ENCODE measurements at places on chromosomes 2 and 18.
A peak's percentile ranks its signal among the peaks of the same experiment; 100 is the strongest.

DNA sequence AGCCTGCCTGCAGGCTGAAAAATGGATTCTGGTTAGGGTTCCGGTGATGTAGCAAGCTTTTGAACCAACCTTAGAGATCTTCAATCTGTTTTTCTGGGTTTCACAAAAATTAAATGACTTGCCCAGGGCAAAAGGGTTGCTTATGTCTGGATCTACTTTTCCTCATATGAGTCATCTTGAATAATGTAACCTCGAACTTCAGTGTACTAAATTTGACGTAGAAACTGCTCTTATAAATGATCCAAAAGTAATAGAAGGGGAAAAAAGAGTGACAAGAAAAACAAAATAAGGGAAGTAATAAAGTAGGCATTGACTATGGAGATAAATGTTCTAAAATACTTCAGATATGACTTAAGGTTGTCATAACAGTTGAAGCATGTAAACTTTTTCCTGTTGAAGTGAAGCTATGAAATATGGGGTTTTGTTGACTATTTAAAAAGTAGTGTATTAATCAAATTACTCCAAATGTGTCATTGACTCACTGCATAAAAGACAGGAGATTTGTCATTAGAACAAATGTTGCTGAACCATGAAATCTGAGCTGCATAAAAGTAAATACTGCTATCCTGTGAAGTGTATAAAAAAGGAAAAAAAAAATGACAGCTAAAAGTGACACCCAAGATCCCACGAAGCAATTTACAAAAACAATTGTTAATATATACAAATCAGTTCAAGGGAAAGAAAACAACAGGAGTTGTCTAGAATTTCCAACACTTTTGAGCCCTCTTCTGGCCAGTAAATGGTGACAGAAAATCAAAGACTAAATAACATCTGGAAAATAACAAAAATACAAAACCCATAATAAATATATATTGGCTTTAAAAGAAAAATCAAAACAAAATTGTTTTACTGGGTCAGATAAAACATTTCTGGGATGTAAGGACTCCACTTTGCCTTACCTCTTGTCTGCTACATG, 103.6 kb upstream of the SERPINE2 start:
- DNase-seq: no peak

GRCh38 chr2:127324635-127325034, 30.7 kb upstream of the ERCC3 start:
- peak; percentile 51 for DNase-seq

DNA sequence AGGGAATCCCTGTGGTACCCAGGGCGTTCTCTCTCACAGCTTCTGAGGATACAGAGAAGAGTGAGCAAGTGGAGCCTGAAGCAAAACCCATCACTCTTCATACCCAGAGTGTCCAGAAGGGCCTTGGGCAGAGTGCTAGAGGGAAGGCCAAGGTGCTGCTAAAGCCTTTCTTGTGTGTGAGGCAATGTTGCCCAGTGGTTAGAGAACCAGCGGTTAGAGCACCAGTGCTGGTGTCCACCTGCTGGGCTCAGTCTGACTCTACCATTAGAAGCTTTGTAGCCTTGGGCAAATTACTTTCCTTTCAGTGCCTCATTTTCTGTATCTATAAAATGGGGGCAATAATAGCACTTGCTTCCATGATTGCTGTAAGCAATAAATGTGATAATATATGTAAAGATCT, 210.5 kb upstream of the SKOR2 start:
- DNase-seq: no peak

DNA sequence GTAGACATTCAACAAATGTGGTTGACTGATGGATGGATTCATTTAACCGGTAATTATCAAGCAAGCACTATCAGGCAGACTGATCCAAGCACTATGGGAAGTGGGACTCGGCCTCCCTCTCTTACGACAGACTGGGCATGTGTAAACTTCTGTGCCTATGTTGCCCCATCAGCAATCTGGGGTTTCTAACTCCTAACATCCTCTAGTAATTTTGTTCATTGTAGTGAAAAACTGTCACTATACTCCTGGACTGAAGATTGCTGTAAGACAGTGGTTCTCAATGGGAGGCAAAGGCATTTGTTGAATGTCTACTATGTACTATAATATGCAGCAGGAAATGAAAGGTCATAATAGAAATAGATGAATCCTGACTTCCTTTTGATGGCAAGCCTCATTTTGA, 51.2 kb upstream of the CREB1 start:
- no peak for DNase-seq
